Pancreas (tissue), 10 donors: ENCODE measurements at places on chromosomes 12 and 14. TPM values are rescaled to one million over a fixed set of nuclear protein-coding genes. Genes with fewer than 3 reads are reported as not detected.

GRCh38 chr14:37464192-37464858 is 130.7 kb downstream of the FOXA1 start:
- DNase-seq, result no peak

DNA sequence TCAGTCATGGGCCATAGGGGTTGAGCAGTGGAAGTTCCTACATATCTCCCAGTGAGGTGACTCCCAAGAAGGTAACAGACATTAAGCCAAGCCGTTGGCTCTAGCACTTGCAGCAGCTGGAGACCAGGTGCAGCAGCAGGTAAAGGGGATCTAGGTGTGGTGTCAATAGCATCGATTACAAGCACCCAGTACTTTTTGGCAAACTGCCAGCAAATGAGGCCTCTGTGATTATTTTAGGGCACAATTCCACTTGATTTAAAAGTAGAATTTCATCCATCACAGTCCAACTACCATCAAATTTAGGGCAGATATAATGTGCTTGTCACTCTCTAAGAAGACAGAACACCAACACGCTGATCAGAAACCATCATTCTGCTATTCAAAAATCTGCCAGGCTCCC is 224.1 kb upstream of the EGLN3 start:
- DNase-seq, result no peak

DNA sequence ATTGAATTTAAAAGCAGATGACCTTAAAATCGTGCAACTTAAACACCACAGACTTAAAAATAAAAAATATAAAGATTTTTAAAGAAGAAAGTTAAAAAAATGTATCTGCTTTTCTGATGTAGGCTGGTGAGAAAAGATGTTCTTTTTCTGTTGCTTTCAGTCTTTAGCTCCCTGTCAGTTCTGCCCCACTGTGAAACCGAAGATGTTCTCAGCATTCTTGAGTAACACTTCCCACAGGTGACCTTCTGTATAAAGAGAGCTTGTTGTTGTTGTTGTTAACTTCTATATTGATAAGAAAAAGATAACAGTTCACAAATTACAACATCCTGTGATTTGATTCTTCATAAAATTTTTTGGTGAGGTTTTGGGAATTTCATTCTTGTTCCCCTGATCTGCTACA is 377.9 kb upstream of the RGS6 start:
- no peak for DNase-seq

- no peak for DNase-seq
Observed at GRCh38 chr14:99447739-99448138, 32.9 kb downstream of the SETD3 start.

DNA sequence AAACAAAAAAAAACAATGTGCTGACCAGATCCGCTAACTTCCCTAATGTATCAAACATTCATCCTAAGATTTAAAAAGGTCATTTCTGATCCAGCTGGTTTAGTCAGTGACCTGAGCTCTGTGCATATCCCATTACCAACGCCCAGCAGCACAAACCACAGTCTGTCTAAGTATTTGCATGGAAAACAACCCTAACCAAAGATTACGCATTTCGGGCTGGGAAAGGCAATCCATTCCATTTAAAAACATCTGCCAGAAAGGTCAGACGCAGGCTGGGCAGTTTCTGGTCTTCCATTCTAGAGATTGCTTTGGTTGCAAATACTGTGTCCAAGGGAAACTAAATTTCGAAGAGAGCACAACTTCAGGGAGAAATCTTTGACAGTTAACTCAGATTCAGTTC is 234.9 kb downstream of the FLRT2 start:
- no peak for DNase-seq

Gene AQP6
- total RNA-seq, result not detected

DNA sequence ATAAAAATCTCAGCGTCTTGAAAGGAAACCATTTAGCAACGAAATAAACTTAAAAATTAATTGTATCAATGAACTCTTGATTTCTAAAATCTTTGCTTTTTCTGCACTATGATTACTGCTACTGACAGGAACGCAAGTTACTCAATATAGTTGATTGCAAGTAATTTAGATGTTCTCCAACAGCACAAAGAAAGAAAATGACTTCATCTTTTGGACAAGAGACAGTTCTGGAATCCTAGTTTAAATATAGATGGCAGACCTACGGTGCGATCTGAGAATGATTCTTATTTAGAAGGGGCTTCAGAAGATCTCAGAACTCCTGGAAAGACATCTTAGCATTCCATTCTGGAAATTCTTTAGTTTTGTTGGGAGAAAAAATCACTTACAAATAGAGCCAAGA is 1.4 kb upstream of the SUDS3 start:
- no peak for DNase-seq
